ENCODE measurements at places on chromosomes 7 and 10.

- DNase-seq = no peak
Measured at GRCh38 chr7:102439963-102440795, 6.8 kb downstream of the ORAI2 start.

DNA sequence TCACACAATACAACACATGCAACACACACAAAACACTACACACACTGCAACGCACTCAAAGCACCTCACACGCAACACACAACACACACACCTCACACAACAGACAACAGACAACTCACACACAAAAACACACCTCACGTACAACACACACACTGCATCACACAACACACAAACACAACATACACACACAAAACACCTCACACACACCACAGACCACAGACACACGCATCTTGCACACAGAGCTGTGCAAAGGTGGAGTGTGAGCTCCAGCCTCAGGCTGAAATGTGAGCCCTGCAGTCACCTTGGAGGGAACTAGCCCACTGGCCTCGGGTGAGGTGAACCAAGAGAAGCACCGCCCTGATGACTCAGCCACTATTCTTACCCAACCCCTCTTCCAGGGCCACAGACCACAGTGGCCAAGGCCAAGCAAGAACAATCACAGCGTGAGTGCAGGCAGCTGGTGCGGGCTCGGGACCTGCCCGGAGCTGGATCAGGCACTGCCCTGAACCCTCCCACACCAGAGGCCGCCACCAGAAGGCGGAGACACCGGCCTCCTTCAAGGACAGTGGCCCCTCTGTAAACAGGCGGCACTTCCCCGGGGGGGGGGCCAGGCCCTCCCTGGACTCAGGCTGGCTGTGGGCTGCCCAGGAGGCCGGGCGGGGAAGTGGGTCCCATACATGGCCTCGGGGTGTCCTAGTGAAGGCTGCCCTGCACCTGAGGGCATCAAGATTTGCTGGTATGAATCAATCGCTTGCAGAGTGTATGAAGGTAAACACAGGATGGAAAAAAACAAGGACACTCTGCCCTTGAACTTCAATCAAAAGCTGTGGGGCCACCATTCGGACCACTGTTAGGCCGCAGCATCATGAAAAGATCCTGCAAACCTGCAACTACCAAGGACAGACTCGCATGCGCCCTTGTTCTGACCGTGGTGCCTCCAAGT is 106.7 kb downstream of the TNS3 start:
- DNase-seq = no peak

GRCh38 chr10:436911-437665 is 252.4 kb downstream of the DIP2C start:
- no peak for DNase-seq

GRCh38 chr10:77500754-77501151 is 136.9 kb downstream of the KCNMA1 start:
- DNase-seq = no peak

GRCh38 chr7:43764039-43764761 is 5.7 kb downstream of the BLVRA start:
- peak; percentile 9 for DNase-seq

DNA sequence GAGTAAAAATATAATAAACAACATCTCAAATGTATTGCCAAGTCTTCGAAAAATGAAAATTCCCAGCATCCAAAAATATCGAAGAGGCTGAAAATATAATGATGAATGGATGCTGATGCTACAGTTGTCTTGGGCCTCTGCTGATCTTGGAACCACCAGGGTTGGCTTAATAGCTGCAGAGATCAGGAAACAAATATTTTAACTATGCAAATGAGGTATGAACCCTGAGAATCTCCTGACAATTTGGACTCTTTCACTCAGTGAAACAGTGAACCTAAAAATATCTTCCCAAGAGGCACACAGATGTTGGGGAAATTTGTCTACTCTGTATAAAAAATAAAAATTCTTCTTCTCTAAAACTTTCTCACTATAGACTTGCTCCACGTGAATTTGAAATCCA is 97.7 kb upstream of the EGFR start:
- DNase-seq = no peak

- DNase-seq = no peak
Measured at GRCh38 chr7:158236400-158236799, 351.2 kb downstream of the PTPRN2 start.

Measured in T follicular helper cell (primary cell).